Progenitor cell of endocrine pancreas (in vitro differentiated cells): ENCODE measurements at places on chromosomes 5 and 9.
A peak's percentile ranks its signal among the peaks of the same experiment; 100 is the strongest.

- DNase-seq = no peak
These were observed 119.1 kb upstream of the CLINT1 start for GRCh38 chr5:157978061-157978460.

- DNase-seq = no peak
These were observed 47.3 kb downstream of the S1PR3 start for GRCh38 chr9:89038382-89039103.

DNA sequence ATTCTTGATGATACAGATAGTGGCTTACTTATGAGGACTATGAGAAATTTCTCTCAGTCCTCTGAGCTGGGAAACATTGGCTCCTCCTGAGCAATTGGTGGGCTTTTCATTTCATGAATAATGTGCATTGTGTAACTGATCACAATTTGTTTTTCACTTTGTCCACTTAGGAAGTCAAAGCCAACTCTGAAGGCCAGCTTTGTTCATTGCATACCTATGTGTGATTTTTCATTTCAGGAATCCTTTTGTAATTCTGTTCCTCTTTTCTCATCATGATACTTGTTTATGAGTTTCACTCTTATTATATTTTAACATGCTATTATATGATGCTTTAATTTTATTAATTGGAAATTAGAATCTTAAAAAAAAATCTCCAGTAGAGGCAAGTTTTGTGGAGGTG is 483.0 kb downstream of the EBF1 start:
- DNase-seq = no peak

DNA sequence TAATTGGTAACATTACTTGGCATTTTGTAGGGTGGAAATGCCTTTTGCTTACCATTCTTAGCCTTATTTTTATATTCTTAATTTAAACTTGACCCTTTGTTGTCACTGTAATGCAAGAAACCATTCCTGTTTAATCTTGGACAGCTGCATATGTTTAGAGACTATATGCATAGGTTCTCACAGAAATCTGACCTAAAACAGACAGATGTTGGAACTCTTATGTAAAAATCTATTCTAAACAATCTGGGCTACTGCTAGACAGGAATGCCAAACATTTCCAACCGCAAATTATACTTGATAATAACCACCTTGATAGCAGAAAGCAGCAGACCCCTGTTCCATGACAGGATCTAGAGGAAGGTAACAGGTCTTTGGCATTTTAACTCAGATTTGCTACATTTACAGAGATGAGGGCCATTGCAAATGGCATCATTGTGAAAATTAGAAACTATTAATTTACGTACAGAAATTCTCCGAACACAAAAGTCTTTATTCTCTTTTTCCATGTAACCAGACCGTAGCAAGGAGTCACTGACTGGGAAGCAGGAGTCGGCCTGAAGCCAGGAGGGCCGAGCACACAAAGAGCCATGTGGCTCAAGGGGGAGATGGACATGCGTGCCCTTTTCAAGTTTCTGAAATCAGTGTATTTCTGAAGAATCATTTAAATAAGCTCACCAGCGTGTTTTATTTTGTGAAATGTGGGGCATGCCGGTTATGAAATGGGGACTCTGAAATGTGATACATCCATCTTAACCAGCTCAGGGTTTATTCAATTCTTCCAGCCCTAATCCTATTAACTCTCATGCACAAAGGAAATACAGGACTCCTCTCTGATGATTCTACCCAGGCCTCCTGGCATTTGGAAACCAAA is 139.3 kb downstream of the AOPEP start:
- DNase-seq = no peak

- no peak for DNase-seq
These were observed 488.5 kb downstream of the NR2F1-AS1 start for GRCh38 chr5:93092349-93093105.

GRCh38 chr9:33813712-33814641 is 3.0 kb upstream of the UBE2R2 start:
- no peak for DNase-seq

DNA sequence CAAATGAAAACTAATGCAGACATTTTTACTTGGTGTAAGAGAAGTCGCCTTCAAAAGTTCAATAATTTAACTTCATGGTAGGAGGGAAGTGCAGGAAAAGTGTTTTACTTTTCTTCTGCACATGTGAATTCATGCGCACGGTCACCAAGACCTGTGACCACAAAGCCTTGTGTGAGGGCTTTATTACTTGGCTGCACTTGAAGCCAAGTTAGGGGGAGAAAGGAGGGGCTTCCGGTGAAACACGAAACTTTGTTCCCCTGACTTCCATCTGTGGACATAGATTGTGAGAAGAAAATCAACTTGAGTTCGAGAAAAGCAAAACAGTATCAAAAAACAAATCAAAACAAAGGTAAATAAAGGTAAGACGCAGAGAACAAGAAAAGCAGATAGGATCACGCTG is 239.9 kb downstream of the ROR2 start:
- no peak for DNase-seq

DNA sequence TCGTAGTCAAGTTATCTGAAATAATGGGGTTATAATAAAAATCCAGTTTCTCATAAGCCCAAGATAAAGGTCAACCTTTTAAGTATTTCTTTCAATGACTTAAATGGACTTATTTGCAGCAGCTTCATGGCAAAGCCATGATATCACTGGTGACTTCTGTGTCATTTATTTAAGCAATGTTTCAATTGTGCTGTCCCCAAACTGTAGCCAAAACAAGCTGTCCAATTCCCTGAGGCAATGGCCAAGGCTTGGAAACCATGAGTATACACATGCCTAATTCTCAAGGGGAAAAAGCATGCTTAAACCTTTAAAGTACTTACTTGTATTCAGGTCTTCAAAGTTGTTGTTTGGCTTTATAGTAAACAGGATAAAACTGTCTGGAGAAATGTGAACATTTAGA is 376.4 kb upstream of the TNC start:
- no peak for DNase-seq

DNA sequence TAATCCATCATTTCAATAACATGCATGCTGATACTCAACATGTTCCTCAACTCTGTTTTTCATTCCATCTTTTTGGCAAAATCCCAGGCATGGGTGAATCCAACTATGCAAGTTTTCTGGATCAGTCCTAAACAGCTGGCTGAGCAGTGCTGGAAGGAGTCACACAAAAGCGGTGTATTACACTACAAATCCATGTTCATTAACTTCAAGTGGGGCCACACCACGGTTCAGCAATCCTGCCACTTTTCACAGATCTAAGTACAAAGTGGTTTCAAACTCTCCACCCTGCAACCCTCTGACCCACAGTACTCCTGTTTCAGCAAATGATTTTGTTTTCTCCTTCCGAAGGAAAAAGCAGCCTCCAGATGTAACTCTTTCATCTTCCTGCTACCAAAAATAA is 222.5 kb downstream of the EPB41L4A start:
- no peak for DNase-seq

DNA sequence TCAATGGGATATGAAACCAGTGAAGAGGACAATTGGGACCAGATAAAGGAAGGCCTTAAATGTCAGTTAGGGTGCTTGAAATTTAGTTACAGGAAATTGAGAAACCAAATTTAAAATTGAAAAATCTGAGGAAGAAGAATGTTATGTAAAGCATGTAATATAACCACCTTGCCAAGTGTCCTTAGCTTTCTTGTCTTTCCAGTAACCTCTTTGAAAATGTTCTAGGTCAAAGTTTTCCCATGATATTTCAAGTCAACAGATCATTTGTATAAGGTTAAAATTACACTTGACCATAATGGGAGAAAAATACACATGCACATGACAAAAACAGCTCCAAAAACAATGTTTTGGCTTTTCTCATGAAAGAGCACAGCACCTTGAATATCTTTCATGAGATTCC is 21.1 kb downstream of the LOX start:
- DNase-seq = no peak

- DNase-seq = no peak
These were observed 36.9 kb downstream of the CLINT1 start for GRCh38 chr5:157821822-157822622.

DNA sequence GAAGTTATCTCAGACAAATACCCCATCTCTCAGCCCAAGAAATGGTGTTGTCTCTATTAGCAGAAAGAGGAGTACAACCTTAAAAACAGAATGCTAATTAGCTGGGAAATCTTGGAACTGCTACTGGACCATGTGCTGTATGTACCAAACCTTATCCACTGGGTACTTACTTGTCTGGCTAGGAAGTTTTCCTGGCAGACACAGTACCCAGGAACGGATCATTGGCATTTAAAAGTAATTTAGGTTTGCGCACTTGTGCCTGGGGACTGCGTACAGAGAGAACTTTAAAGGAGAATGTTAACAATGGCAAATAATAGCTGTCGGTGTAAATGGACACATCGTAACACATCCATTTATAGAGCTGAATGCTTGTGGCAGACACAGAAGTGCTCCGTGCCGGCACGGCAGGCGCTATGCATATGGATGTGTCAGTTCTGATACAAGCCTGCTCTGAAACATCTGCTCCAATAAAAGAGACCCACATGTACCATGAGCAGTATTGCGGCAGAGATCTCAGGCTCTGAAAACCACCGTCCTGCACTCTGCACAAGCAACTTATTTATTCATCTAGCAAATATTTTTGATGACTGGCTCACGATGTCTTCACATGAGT is 290.6 kb upstream of the PANK3 start:
- DNase-seq = no peak

DNA sequence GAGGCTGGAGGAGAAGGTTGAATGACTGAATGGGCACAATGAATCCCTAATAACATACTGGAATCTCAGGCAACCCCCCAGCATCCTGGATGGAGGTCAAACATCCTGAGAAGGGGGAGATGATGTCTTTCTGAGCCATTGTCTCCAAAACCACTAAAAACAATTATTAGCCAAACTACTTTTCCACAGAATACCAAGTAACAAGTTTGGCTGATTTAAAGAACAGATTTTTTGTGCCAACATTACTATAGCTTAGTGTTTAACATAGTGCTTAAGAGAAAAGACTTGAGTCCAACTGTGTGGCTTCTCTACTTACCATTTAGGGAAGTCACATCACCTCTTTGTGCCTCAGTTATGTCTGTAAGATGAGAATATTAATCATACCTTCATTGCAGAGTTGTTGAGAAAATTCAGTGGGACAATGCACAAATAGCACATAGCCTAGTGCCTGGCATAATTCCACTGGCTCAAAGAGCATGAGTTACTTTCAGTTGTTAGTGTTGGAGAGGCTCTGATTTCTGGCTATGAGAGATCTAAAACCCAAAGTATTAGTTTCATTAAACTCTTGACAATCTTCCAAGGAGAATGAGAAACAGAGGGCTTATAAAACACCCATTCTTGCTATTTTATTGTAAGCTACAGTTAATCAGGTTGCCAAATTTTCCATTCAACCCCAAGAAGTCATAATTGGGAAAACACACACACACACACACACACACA is 111.3 kb upstream of the NR3C1 start:
- DNase-seq = no peak

GRCh38 chr5:32222723-32223470 is 48.8 kb upstream of the GOLPH3 start:
- DNase-seq = no peak

DNA sequence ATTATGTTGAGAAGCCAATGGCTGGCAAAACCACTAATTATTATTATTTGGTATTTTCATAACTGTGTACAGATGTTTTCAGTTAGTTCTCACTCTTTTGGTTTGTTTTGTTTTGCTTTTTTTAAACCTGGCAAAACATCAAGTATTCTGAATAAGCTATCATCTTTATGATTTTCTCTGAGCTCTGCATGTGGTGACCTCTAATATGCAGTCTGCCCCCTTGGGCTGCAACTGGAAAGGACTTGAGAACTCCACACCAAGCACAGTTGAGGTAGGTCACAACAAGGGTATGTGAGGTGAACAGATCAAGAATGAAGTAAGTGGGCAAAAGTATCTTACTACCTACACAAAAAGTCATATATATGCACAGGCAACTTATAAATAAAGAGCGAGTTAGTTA is 202.2 kb downstream of the NFIB start:
- no peak for DNase-seq

DNA sequence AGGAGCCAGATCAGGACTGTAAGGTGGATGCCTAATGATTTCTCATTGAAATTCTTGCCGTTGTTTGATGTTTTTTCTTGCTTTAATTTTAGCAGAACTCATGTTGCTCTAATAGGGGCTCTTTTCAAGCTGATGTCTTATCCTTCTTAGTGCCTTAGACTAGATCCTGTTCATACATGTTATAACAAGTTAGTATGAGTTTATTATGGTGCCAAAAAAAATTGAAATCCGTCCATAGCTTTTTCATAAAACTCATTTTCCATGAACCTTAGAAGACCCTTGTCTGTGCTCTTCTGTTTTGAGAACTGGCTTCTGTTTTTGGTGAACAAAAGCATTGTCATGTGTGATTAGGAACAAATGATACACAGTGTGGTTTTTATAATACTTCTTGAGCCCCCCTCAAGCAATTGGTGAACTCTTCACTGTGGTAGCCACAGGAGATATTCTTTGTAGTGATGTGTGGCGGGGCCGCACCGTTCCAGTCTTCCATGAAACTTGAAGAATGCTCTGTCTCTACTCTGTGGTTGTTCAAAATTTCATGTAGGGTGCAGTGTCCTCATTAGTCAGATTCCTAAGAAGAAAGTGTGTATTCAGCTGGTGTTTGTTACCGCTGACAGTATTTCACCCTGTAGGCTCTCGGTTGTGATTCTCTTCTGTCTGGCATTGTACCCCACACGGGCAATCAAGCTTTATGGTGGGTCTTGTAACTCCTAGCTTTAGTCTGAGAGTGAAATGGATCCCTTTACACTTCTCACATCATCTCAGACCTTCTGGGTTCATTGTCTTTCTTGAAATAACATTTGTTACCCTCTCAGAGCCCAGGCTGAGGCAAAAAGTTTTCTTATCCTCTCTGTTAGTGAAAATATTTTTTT is 10.7 kb downstream of the OTULIN start:
- no peak for DNase-seq

DNA sequence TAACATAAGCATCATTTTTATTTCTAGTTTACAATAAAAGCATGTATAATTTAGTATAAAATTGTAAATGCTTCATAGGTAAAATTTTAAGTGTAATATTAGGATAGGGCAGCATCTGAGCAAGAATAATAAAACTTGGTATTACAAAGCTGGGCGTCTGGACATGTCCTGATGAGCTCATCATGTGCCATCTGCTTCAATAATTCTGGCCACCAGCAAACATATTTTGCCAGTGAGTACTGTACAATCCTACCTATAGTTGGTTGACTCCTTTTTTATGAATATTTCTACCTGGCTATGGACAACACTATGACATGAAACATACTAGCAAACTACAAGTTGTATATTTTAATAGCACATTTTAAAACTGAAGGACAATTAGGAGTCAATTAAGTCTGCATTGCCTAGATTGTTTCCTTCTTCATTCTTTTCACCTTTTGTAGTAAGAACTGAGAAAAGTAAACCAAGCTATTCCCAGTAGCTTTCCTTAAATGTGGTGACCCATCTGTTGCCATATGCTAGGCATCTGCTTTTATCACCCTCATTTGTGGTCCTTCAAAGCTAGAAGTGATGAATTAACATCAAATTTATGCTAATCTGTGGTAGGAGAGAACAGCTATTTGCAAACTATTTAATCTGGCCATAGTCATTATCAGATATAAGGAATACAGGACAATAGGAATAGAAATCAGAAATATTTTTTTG is 23.4 kb downstream of the LURAP1L start:
- DNase-seq = no peak

- peak; percentile 77 for DNase-seq
These were observed 130.3 kb downstream of the RGS3 start for GRCh38 chr9:113593682-113594281.
